ENCODE measurements at places on chromosomes 3 and 15. TPM values are rescaled to one million over a fixed set of nuclear protein-coding genes. Genes with fewer than 3 reads are reported as not detected.

Gene ITPKA
- 0.16 TPM for total RNA-seq

Gene KNG1
- not detected for total RNA-seq

GRCh38 chr3:23079976-23080375 is 123.2 kb upstream of the UBE2E2 start:
- no peak for DNase-seq

GRCh38 chr3:182725372-182726251 is 67.7 kb upstream of the ATP11B start:
- DNase-seq, result no peak

GRCh38 chr3:140298569-140299070 is 363.6 kb downstream of the CLSTN2 start:
- DNase-seq, result no peak

DNA sequence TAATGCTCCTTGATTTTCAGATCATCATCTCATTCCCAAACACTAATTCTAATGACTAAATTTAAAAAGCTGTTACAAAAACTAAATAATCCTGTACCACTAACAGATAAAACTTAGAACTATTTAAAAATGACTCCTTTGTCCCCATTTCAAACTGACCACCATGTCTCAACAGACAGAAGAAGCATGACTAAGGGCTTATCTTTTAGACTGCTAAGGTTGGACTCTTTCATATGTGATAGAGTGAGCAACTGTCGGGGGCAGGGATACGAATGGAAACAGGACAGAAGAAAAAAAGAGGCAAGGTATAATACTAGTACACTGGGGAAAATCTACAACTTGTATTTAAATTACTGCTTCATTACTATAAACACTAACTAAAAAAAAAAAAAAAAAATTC is 23.3 kb downstream of the SNX4 start:
- DNase-seq, result no peak

- no peak for DNase-seq
Observed at GRCh38 chr3:105459566-105460290, 93.0 kb downstream of the ALCAM start.

GRCh38 chr3:46348823-46349482 is 5.0 kb upstream of the CCR2 start:
- no peak for DNase-seq

DNA sequence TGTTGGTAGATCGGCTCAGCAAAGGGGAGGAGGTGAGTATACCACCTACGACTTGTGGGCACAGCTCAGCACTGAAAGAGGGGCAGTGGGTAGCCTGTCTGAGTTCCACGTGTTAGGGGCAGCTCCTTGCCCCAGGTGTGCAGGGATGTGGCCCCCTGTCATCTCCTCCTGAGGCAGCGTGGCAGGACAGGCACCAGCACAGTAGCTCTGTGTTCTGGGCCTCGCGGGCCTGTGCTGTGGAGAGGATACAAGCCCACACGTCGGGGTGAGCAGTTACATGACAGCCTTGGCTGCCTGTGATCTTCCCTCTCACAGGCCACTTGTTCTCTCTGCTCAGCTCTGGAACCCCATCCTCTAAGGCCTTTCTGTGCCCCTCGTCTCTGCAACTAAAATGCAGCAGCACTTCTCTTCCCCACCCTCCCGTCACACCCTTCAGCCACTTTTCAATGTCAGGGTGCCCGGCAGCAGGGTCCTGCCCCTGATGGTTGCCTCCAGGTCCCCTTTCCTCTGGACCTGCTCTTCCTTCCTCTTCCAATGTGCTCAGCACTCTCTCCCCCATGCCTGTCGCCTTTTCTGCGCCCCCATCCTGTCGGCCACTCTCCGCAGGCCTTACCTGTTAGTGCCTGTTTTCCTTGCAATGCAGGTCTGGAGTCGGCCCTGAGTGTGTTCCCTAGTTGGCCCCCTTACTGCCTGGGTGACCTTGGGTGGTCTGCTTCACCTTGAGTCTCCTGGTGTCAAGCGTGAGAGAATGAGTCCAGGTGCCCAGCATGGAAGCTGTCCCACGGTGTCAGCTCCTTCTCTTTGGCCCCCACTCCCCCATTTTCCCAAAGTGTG is 18.2 kb upstream of the CPNE9 start:
- DNase-seq, result no peak

DNA sequence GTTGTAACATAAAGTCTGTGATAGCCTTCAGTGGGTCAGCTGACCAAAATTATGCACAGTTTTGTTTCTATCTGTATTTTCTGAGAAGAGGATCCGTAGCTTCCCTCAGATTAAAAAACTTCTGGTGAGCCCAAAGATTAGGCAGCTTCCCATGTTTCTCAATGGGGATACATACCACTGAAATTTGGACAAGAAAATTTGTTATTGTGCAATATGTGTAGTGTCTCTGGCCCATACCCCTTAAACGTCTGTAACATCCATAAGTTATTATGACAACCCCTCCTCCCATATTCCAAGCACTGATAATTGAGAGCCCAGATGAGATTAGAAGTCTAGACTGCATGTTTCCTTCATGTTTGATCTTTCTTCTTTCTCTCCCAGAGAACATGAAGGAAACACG is 1.9 kb upstream of the MITF start:
- DNase-seq, result no peak

Gene SEMA6D
- 4.9 TPM for total RNA-seq

DNA sequence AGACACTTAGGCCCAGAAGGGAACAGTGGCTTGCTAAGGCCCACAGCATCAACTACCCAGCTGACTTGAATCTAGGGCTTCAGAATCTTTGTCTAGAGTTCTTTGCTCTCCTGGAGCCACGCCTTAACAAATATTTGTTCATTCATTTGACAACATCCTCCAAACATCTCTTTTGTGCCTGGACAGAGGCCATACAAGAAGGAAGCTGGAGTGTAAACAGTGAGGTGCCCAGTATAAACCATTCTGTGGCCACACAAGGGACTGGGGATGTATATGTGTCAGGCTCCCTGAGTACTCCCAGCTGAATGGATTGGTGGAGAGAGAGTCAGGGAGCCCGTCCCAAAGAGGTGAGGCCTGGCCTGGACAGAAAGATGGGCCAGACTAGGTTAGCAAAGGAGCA is 3.4 kb downstream of the CIB2 start:
- no peak for DNase-seq

Measured in mesenteric fat pad (tissue), 1 donor.